Right renal pelvis (tissue), 4 donors: ENCODE measurements at places on chromosomes 7 and 10. TPM values are rescaled to one million over a fixed set of nuclear protein-coding genes. Genes with fewer than 3 reads are reported as not detected.

- DNase-seq, result no peak
These were observed 177.3 kb upstream of the PHYHIPL start for GRCh38 chr10:58998924-58999713.

GRCh38 chr7:125033506-125033905 lies 103.9 kb upstream of the POT1 start:
- no peak for DNase-seq

- no peak for DNase-seq
These were observed 38.1 kb upstream of the R3HCC1L start for GRCh38 chr10:98096316-98096715.

- no peak for DNase-seq
These were observed 226.1 kb upstream of the SHH start for GRCh38 chr7:156038345-156038744.

DNA sequence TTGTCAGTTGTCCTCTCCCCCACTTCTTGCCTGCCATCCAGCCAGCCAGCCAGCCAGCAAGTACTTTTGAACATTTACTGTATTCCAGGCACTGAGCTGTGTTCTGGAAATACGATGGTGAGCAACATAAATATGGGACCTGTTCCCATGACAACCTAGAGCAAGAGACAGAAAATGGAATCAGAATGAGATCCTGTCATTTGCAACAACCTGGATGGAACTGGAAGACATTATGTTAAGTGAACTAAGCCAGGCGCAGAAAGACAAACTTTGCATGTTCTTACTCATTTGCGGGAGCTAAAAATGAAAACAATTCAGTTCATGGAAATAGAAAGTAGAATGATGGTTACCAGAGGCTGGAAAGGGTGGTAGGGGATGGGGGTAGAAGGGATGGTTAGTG lies 140.7 kb downstream of the ICA1 start:
- DNase-seq, result no peak

DNA sequence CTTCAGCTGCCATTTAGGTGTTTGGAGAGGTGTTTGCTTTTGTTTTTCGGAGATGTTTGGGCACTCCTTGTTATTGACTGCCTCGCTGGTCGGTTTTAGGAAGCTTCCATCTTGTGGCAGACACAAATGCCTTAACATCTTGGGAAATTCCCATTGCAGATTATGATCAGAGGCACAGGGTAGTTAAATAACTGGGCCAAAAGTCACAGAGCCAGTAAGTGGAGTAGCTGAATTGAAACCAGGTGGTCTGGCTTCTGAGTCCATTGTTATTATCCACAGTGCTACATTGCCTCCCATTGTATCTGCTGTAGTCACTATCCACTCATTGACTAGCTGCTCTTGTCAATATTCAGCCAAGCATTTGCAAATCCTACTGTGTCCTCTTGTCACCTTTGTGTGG lies 138.2 kb upstream of the PLPP4 start:
- no peak for DNase-seq

DNA sequence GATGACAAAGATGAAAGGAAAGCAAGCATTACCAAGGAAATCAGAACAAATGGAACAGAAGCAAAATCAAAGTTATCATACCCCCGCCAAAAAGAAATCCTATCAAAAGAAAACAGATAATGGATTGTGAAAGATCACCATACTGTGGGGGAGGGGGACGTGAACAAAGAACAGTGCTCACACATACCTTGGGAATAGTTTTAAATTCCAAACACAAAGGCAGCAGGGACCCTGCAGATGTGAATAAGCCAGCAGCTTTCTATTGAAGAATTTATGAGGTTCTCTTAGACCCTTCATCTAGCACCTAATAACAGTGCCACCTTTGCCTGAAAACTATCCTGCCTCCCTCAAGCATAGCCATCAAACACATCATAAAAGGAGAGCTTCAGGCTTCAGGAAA lies 94.0 kb downstream of the AKR1D1 start:
- no peak for DNase-seq

RELN gene
- polyA plus RNA-seq, result 23.2 TPM

- no peak for DNase-seq
These were observed at the start of gene SAMD9L for GRCh38 chr7:93148144-93148543. Gene SAMD9L (minus strand): TSS chr7:93148385. CDS start chr7:93135971, 12,414 bp downstream.

DNA sequence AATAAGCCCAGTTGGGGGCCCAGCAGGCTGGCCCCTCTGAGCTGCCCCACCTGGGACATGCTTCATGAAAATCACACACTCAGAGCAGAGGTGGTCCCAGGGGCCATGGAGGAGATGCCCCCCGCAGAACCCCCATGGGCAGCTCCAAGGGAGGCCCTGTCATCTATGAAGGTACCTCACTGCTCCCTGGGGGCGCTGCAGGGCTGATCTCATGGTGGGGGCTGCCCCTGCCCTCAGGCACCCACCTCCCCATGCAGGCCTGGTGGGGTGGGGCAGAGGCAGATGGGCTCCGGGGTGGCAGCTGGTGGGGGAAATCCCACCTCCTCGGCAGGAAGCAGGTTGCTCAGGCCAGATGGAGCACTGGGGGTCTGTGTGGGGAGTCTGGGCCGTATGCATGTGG lies 60.5 kb downstream of the YKT6 start:
- DNase-seq, result no peak

GRCh38 chr7:94258418-94259300 lies 136.0 kb upstream of the COL1A2 start:
- DNase-seq, result no peak
